ENCODE measurements at places on chromosomes 7 and 10.

DNA sequence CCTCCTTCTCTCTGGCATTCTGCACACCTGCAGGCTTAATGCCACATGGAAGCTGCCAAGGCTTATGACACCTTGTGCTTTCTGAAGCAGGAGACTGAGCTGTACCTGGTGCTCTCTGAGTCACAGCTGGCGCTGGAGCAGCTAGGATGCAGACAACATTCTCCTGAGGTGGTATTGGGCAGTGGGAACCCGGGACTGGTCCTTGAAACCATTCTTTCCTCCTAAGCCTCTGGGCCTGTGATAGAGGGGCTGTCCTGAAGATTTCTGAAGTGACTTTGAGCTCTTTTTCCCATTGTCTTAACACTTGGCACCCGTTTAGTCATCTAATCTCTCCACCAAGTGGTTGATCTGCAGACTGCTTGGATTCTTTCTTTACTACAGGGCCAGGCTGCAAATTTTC is 508.4 kb downstream of the TFEC start:
- no peak for DNase-seq

- no peak for DNase-seq
Observed at GRCh38 chr7:99767662-99768061, 16.3 kb downstream of the CYP3A4 start.

GRCh38 chr10:132107949-132108877 is 42.5 kb downstream of the JAKMIP3 start:
- DNase-seq: no peak

GRCh38 chr7:82886324-82886723 is 276.4 kb downstream of the PCLO start:
- DNase-seq: no peak

DNA sequence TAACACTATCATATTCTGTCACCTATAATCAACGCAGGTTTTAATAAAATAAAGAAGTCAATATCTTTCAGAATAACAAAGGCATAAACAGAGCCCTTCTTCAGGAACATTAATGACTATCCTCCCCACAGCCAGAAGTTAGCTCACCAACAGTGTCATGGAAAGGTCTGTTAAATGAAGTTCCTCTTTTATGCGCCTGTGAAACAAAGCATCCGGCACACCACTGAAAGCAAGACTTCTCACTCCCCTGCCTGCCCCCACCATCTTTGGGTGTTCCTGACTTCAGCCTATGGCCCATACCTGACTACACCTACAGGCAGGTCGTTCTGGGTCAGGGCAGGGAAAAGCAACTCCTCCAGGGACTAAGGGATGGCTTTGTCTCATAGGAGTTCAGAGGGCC is 205.4 kb downstream of the FANK1 start:
- no peak for DNase-seq

DNA sequence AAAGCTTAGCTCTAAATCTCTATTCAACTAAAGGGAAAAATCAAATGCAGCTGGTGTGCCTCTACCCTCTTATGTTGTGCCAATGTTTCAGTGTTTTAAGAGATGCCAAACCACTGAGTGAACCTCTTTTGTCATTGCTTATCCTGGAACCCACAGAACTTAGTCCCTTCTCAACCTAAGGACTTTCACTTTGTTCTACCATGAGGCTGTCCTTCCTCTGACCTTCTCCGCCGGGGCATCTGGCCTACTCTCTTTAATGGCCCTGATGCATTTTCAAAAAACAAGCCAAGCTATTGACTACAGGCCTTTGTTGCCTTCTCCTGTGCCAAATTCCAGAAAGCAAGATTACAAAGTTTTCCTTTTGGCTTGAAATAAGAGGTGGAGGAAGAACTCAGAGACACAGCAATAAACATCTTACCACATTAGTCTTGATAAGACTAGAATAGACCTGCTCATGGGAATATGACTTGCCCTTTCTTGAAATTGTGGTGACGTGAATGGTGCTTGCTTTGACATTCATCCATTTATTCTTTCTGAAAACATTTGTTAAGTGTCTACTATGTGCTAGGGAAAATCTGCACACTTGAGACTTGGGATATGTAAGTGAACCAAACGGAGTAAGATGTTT is 253.2 kb upstream of the SMIM30 start:
- no peak for DNase-seq

GRCh38 chr7:8290645-8291308 is 28.8 kb upstream of the ICA1 start:
- DNase-seq: no peak

Measured in stimulated activated CD8-positive, alpha-beta memory T cell treated with anti-CD3 and anti-CD28 coated beads, Interleukin-4, amount 100 ng/mL, for 1 hour (primary cell).